ENCODE measurements at places on chromosomes 6 and 20.

GRCh38 chr20:10777710-10778109 lies 103.9 kb upstream of the JAG1 start:
- no peak for DNase-seq

- no peak for DNase-seq
These were observed 52.1 kb upstream of the RNF182 start for GRCh38 chr6:13872681-13873080.

GRCh38 chr6:1679031-1679687 lies 69.4 kb downstream of the FOXC1 start:
- no peak for DNase-seq

DNA sequence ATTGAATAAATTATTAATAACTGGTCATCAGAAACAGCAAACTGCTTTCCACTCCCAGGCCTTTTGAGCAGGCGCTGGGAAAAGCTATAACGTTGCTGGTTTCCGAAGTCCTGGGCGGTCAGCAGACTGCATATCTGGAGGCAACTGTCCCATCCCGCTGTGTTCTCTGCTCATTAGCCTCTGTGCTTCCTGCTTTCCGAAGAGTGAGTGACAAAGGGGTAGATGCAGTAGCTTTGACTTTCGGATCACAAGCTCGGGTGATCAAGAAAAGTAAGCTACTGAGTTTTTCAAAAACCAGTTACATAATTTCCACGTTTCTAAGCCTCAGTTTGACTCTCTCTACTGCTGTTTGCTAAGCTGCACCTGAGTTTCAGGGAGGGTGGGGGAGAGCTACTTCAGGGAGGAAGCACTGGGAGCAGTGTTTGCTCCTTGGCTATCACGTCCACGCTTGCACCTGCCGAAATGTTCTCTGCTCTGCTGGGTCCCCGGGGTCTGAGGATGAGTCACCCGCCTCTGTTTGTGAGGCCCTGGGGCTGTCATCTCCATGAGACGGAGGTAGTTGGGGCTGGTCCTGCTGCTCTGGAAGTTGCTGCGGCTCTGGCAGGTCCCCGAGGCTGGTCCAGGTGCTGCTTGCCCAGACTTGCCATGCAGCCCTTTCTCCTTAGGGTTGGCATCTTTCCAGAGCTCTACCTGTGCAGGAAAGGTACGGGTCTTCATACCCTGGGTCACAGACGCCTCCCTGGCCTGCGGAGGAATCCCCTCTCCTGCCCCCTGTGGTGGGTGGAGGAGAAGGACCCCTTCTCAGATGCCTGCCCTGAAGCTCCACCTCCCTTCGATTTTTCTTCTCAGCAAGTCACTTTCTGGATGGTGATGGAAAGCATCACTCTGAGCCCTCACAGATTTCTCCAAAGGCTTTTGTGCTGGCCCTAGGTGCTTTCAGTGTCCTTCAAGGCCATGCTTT lies 220.0 kb downstream of the QKI start:
- no peak for DNase-seq

GRCh38 chr20:6942266-6942665 lies 174.8 kb downstream of the BMP2 start:
- no peak for DNase-seq

DNA sequence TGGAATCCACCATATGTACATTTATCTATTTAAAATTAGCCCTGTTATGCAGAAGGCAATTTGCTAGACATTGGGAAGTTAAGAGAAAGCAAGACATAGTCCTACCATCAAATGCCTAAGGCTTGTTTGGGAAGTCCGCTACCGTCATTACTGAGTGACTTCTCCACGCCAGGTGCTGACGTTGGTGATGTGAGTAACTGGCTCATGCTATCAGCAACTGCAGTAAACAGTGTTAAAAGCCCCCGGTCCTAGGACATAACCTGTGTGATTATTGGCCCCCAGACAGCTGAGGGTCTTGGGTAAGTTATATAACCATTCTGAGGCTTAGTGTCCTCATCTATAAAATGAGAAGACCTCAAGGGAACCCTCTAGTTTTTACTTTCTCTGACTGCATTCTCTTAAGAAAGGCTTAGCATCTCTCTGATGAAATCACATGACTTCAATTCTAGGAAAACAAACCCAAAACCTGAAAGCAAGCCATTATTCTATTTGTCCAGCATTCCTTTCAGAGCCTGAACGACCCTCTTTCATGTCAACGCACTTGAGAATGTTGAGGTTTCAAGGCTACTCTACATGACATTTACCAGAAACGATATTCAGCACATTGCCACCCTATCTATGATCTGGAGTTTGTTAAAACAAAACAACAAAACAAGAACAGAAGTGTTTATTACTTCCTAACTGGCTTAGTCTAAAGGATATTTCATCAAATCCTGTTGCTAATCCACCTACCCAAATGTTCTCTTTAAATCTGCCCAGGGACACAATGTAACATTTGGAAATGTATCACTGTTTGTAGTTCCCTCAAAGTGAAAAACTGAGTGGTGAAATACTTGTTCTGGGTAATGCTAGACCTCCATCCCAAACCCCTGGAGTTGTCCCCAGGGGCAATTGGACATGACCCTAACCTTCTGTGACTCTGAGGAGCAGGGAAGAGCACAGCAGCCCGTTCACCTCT lies 133.8 kb downstream of the BTBD3 start:
- no peak for DNase-seq

- DNase-seq = peak; percentile 82
These were observed 3.7 kb downstream of the OGFR start for GRCh38 chr20:62808211-62808865.

- DNase-seq = no peak
These were observed 16.7 kb downstream of the GPRC6A start for GRCh38 chr6:116812051-116812650.

DNA sequence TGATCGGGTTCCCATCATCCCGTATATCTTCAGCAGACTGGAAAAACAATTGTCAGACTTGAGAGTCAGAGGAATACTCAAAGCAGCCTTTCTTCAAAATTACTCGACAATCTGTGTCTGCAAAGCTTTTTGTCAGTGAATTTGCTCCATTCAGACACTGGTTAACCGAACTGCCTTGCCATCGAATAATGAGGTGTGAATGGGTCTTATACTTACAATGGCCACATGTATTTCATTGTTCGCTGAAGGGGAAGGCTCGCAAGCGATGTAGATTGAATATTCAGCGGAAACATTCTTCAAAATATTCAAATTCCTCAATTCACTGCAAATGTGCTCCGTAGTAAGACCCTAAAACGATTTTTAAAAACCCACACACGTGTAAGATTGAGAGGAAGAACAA lies 32.9 kb downstream of the JAG1 start:
- no peak for DNase-seq

DNA sequence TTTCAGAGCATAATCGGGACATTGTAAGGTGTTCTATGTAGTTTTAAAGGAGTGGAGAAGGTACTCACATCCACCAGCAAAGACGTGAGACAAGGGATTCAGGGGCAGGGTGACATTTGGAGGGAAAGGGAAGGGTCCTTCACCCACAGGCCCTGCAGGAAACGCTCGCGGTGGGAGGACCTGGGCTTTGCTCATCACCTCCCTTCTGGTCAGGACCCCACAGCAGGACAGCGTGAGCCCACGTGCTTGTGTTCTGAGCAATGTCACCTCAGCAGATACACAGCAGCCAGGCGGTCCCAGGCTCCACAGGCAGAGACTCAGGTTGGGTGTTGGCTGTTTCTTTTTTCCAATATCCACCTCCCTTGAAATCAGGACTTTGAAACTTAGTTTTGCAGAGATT lies 27.5 kb downstream of the DLL1 start:
- DNase-seq = peak; percentile 4

DNA sequence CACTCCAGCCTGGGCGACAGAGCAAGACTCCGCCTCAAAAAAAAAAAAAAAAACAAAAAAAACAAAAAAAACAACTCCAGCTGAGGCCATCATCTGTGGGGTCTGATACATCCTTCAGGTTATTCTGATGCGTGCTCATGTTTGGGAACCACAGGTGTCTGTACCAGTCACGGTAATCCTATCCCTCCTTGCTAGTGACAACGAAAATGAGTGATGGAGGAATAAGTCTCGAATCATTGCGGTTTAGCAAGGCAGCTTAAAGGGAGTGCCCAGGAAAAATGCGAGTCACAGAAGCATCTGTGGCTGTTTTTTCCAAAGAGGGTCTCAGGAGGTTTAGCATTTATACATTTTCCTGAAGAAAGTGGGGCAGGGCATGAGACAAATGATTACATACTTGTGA lies 48.8 kb downstream of the MCUR1 start:
- no peak for DNase-seq

DNA sequence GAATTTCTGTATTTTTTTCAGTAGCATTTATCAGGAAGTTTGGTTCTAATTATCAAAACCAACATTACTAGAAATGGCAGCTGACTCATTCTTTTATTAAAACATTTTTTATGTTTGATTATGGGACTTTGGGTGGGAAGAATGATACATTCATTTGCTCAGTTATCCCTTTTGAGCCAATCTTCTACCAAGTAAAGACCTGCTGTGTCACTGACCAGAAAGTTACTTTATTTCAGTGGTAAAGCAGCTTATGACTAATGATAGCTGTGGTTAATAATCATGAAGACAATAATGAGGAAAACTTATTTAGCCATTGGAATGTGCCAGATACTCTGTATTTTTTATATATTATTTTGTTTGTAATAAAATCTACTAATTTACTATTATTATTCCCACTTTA lies 142.3 kb downstream of the FARS2 start:
- no peak for DNase-seq

GRCh38 chr6:16674801-16675392 lies 86.4 kb downstream of the ATXN1 start:
- no peak for DNase-seq

DNA sequence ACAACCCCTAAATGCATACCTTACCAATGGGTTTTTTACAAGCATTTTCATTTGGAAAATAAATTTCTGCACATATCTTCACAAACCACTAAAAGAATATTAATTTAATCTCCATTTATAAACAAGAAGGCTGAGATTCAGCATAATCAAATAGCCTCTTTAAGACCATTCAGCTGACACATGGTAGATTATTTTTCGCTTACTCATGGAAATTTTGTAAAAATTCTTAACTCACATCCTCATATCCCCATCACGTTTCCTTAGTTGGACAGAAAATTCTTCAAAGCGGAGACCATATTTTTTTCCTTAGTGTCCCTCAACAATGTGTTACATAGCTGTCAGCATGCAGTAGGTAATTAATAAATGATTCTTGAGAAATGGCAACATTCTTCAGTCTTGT lies 439.6 kb upstream of the PTCHD4 start:
- DNase-seq = no peak

DNA sequence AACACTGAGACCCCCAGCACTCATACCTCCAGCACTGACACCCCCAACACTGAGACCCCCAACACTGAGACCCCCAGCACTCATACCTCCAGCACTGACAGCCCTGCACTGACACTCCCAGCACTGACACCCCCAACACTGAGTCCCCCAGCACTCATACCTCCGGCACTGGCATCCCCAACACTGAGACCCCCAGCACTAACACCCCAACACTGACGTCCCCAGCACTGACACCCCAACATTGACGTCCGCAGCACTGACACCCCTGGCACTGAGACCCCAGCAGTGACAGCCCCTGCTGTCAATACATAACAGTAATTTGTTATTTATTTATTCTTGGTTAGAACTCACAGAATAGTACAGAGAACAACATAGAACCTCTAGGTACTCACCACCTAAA lies 58.0 kb downstream of the ERMARD start:
- DNase-seq = no peak

DNA sequence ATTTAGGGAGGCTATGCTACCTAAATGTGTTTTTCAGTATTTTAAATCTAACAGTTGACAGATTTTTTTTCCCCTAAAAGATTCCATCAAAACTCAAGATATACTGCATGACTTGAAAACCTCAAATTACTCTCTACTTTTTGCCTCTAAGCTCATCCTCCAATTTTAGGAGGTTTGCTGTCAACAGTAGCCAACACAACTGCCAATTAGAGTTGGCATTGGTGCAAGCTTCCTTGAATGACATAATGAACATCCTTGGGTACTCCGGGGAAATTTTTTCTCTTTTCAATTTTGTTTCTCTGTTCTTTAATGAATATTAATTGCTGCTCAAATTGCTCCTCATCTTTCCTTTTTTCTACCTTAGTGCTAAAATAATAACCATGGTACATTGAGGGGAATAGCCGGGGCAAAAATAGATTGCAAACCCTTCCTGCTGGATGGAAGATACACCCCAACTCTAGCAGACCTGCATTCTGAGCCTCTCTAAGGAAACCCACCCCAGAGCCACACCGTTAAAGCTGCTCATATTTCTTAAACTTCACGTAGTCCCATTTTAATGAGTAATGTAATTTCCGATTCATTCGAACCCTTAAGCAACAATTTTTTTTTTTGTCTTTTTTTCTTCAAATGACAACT lies 34.3 kb downstream of the SLC22A23 start:
- no peak for DNase-seq

GRCh38 chr6:46555129-46555528 lies 63.9 kb upstream of the RCAN2 start:
- no peak for DNase-seq

All from left ventricle myocardium superior (tissue), 1 donor.